SIG-M5 (cell line): ENCODE measurements at places on chromosomes 7 and 10.

DNA sequence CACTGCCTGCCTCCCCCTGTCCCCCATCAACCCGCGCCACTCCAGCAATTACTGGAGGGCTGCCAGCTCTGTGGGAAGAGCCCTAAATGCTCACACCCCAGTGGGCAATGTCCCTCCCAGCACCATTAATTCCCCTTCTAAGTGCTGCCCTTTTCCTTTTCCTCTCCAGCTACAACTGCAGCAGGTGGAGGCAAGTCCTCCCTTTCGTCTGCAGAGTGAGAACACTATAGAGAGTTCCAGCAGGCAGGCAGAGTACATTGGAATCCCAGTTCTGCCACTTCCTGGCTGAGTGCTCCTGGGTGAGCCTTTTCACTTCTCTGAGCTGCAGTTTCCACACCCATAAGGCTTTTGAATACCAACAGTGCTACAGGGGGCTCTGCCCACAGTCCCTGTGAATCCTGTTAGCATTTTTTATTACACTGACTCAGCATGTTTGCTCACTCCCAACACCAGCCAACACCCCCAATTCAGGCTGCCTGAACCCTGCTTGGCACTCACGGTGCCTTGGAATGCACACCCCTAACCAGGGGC lies 447.0 kb downstream of the GRID1 start:
- no peak for DNase-seq

DNA sequence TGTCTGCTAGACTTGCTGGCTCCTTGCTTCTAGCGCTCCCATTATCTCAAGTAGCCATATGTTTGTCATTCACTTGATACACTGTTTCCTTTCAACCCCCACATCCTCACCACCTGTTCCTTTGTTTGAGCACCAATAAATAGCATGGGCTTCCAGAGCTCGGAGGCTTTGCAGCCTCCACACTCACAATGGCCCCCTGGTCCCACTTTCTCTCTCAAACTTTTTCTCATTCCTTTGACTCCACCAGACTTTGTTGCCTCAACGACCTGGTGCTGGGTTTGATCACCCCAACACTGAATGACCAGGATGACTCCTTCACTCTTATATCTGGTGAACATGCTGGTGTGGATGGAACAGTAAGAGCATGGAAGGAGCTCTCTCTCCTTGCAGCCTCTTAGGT lies 114.5 kb upstream of the TRIM24 start:
- DNase-seq: no peak

DNA sequence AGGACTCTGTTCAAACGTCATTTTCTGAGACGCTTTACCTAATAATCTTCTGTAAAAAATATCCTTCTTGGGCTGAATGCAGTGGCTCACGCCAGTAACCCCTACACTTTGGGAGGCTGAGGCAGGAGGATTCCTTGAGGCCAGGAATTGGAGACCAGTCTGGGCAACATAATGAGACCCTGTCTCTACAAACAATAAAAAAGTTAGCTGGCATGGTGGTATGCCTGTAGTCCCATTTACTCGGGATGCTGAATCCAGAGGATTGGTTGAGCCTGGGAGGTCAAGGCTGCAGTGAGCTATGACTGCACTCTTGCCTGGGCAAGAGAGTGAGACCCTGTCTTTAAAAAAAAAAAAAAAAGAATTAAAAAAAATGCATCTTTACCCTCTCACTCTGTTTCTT lies 5.1 kb downstream of the STAM start:
- DNase-seq: no peak

- DNase-seq: no peak
Measured at GRCh38 chr10:475709-476454, 213.6 kb downstream of the DIP2C start.

DNA sequence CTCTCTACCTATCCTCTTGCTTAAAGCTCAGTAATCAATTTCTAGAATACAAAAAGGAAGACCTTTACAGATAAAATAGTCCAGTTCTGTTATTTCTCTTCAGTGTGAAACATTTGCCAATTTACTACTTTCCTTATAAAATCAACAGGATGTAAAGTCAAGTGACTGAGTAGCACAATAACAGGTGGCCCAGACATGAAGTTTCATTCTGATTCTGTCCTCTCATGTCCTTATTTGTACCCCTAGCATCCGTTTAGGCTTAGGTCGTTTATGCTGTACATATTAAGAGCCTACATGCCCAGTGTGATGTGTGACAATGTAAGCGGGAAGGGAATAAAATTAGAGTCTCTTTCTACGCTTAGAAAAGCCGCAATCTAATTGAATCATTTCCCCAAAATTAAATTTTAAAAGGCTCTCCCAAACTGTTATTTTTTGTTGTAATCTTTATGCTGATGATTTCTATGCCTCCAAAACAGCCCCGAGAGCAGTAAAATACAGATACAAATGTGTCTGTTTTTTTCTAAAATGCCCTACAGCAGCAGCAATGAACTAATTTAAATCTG lies 29.1 kb downstream of the EPC1 start:
- no peak for DNase-seq

DNA sequence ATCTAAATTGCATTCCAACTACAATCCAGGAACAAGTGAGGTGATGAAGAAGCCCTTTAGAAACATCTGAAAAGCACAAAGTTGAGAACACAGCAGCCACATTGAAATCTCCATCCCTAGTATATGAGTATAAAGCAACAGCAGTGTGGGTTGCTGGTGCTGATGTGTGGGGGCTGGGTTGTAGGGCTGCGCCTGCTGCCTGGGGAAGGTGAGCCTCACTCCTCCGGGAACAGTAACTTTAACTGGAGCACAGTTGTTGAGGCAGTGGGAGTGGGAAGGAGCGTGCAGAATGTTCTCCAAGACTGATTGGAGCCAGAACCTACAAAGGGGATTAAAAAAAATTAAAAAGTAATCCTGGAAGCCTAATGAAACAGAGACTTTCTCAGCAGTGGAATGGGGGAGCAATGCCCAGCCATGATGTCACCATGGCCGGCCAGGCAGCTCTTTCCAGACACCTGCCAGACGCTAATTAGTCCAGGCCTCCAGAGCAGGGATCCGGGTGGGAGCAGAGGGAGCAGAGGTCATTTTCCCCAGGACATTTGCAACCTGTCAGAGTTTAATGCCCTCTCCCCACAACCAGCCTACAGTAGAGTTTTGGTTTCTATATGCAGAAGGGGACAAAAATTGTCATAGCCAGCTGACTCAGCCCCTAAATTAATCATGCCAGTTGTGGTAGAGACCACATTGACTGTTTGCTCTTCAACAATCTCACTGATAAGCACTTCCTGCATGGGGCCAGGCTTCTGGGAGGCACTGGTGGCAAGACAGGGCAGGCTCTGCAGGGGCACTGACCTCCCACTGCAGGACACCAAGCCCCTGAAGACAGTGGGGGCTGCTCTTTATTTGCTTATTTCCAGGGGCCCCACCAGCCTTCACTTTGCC lies 133.0 kb upstream of the ZNF32 start:
- DNase-seq: no peak

GRCh38 chr7:98698976-98699375 lies 81.9 kb downstream of the NPTX2 start:
- DNase-seq: no peak

DNA sequence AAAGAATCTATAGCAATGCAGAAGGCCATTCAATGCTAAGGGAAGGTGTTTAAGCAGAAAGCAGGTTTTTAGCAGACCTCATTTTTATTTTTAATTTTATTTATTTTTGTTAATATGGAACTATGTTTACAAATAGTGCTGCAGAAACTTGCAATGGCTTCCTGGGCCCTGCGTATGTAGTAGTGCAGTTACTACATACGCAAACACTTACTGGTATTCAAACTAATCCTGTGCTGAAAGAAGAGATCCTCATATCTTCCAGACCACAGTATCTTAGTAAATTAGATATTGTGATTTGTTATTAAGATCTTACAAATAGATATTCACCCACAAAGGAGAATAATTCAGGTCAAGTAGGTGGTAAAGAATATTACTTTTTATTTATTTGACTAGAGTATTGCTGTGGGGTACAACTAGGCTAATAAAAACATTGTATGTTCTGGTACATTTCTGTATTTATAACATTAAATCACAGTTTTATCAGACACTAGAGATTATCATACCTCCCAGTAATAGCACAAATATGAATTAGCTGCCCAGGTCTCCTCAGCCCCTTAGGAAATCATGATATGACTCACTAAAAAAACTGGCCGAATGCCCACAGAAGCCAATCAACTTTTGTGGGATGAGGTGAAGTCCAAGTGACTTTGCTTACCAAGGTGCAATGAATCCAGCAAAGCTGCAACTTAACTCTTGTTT lies 57.6 kb downstream of the RNLS start:
- no peak for DNase-seq
